Stimulated activated CD4-positive, alpha-beta T cell treated with anti-CD3 and anti-CD28 coated beads, Interleukin-1b, Interleukin-23, amount 100 ng/mL, for 1 hour (primary cell): ENCODE measurements at places on chromosomes 2 and 18.

DNA sequence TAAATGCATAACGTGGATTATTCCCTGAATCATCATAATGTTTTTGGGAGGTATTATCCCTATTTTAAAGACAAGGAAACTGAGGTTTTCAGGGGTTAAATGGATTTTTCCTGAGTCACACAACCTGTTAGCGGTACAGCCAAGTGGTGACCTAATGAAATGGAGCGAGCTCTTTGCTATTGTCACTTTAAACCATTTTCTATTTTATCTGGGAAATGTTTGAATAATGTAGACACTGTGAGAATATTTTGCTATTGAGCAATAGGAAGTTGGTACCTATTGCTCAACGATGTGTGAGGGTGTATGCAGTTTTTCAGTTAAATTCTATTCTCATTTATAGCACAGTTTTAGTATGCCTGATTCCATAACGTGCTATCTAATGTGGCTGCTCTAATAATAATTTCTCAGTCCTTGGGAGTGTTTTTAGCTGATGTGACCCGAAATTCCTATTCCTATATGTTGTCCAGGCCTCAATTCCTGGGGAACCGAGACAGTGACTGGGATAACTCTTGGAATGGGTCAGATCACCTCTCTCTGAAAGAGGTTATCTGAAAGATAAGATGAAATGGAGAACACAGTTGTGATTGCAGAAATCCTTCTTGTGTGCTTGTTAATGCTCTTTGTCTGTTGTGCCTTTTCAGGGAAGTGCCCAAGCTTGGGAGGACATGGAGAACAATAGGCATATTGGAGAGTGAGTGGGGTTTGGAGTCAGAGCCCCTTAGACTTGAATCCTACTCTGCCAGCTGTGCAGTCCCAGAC, 38.4 kb downstream of the ABCB11 start:
- DNase-seq, result no peak

DNA sequence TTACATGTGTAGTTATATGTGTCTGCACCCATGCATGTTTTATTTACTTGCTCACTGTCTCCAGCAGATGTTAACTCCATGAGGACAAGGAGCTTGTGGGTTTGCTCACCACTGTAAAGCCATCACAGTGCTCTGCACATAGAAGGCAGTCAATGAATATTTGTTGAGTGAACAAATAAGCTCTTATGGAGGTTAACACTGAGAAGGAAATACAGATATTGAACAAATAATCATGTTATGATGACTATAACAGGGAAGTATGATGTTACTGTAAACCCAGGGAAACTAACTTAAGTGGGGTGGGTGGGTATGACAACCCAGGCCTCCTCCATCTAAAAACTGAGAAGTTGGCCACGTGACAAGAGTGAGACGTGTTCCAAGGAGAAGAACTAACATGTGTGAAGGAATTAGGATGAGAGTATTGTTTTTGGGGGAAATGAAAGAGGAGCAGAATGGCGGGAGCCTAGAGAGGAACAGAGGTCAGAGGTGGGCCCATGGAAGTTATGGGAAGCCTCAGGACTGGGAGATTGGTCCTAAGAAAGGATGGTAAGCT, 6.0 kb upstream of the FAM117B start:
- no peak for DNase-seq

GRCh38 chr2:114007436-114007835, 117.5 kb downstream of the ACTR3 start:
- no peak for DNase-seq

DNA sequence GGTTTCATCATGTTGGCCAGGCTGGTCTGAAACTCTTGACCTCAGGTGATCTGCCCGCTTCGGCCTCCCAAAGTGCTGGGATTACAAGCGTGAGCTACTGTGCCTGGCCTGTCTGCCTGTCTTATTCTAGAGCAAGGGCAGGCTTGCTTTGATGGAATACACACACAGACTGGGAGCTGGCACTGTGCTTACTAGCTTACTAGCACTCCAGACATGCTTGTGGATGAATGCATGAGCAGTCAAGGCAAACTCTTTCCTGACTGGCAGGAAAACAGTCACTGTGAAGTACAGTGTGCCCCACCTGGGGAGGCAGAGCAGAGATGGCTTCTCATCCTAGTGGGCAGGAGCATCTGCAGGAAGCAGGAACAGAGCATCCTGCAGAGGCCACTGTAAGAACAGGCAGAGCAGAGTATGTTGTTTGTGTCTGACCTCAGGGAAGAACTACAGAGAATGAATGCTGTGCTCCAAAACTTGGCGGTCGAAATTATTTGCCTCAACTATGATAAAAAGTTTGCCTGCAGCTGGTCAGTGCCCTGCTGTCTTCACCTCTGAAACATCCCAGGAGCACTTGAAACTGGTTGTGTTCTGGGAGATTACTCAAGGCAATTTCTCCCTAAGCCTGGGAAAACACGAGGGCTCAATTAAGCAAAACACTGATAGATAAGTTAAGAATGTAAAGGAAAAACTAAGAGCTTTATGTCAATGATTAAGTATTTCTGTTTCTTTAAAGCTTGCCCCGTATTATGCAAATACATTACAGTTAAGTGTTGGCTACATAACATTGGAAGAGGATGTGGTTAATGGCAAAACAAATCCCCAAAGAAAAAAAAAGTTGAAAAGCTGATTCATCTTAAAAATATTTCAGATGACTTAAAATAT, 102.4 kb downstream of the VAPA start:
- DNase-seq, result no peak

DNA sequence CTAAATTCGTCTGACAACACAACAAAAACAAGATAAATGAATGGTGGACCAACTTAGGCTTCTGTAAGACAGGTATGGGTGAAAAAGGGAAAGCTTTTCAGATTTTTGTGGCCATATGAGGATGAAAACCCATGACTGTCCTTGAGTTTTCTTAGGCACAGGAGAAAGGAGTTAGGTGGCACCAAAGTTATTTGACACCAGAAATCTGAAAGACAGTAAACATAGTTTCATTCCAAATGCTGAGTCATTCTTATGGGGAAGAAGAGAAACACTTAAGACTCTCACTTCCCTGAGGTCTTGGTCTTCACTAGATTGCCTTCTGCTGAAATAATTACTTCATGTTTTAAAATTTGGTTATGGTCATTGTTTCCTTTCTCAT, 5.2 kb upstream of the GPD2 start:
- DNase-seq, result no peak

DNA sequence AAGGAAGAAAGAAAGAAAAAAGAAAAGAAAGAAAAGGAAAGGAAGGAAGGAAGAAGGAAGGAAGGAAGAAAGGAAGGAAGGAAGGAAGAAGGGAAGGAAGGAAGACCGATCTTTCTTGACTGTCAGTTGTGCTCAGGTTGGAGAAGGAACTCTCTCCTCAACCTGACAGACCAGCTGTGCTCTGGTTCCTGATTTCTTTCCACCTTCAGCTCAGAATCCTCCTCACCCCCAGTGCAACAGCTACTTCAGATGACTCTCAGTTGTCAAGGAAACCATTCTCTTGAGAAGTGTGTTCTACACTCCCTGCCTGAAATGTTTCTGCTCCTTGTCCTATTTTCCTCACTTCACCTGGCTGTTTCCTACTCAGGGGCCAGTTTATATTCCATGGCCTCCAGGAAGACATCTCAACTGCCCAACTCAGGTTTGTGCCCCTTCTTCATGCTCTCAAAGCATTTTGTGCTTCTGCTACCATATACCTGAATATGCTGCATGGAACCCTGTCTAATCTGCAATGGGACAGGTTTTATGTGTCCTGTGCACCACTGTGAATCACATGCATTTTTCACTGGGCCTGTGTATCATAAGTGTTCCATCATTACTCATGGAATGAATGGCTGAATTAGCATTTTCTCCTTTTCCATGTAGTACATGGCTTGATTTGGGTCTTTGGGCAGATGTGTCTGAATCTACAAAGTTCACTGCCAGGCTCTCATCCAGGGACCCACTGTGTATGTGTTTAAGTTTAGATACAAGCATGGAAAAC, 32.8 kb upstream of the DOCK10 start:
- no peak for DNase-seq

- DNase-seq, result no peak
These were observed 67.5 kb downstream of the TANC1 start for GRCh38 chr2:159035790-159036411.

DNA sequence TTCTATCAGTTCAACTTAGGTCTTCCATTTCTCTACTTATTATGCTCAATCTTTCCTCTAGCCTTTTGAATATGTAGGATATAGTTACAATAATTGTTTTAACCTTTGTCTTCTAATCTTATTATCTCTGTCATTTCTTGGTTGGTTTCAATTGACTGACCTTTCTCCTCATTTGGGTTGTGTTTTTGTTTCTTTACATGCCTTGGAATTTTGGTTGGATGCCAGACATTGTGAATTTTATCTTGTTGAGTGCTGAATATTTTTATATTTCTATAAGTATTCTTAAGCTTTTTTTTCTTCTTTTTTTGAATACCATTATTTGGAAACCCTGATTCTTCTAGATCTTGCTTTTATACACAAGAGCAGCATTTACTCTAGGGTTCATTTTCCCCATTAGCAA, 30.7 kb upstream of the TMEM247 start:
- DNase-seq, result no peak

- DNase-seq, result no peak
These were observed 86.5 kb upstream of the EPB41L3 start for GRCh38 chr18:5630057-5630899.
